ENCODE measurements at places on chromosomes 7 and 10.

- peak; percentile 12 for DNase-seq
Measured at GRCh38 chr10:81179805-81180452, 642.2 kb downstream of the SH2D4B start.

DNA sequence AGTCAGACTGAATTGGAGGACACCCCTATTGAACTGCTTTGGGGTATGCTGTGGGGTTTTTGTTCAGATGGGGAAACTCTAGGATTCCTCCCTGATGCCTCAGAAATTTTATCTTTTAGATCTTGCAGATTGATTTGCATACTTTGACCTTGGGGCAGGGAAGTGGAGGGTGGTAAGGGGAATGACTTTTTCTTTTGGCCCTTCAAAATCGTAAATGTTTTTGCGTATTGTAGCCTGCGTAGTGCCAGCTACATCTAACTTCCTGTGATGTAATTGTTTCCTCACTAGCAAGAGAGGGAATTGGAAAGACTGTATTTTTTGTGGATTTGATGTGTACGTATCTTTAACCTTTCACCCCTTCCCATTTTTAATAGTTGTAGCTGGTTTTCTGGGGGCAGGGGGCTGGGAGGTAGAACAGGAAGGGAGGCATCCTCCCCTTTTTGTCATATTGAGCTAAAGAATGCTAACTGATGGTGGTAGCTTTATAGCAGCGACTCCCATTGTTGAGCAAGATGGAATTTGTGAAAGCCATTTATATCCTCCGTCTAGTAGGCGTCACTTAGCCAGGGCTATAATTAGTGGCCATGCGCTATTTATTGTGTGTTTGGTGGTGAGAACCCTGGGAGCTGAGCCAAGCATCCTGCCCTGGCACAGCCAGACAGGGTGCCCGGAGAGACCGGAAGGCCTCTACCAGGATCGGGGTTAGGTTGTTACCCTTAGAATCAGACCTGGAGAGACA is 11.3 kb downstream of the DUSP5 start:
- DNase-seq: no peak

- DNase-seq: no peak
Measured at GRCh38 chr10:22617516-22617915, 96.9 kb downstream of the PIP4K2A start.

DNA sequence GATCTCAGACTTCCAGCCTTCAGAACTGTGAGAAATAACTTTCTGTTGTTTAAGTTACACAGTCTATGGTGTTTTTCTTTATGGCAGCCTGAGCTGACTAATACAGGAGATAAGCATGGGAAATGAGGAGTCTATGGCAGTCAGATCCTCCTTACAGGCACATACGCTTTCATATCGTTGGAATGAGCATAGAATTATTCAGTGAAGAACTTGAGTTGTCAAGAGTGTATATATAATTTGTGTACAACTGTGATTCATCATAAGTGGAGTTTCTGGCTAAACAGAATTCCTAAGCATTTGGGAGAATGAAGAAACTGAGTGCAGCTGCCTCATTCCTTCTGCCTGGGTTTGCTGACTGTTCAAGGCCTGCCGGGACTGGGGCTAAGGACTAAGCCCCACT is 516.7 kb downstream of the ADRA2A start:
- no peak for DNase-seq

GRCh38 chr7:17027789-17028152 is 146.0 kb upstream of the AGR3 start:
- no peak for DNase-seq

DNA sequence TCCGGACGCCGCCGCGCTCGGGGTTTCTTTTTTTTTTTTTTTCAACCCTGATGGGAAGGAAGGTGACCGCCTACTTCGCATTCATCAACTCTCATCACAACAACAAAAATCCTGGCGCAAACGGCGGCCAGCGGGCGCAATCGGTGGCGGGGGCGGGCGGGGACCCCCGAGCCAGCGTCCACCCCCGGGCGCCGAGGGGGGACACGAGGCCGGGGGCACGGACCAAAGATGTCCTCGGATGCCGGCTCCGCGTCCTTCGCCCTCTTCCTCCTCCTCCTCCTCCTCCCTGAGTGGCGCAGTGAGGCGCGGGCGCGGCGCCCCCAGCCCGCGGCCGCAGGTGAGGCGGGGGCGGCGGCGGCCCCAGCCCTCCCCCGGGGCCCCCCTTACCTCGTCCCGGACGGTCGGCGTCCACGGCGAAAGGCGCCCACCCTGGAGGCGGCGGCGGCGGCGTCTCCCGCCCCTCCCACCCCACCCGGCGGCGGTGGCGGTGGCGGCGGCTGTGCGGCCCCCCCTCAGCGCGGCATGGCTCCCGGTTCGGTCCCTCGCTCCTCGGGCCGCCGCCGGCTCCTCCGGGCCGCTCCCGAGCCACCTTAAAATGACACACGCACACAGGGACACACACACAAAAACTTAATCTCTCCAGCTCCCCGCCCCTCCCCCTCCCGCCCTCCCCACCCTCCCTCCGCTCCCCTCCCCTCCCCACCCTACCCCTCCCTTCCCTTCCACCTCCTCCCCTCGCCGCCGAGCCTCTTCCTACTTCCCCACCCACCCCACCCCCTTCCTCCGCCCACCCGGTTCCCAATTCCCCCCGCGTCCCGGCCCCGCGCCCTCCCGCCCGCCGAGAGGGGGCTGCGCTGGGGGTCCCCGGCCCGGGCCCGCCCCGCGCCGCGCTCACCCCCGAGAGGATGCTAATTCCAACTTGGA is at the start of gene CTBP2:
Gene CTBP2 (minus strand): TSS at position 632 of the 924 bp plus-strand sequence.
- peak; percentile 20 for DNase-seq

- no peak for DNase-seq
Measured at GRCh38 chr10:104417637-104418292, 64.1 kb downstream of the CFAP58 start.

GRCh38 chr10:98076086-98076485 is 45.7 kb upstream of the CRTAC1 start:
- DNase-seq: no peak

- no peak for DNase-seq
Measured at GRCh38 chr7:158484801-158485531, 102.7 kb downstream of the PTPRN2 start.

- DNase-seq: no peak
Measured at GRCh38 chr7:143203386-143203785, 18.5 kb upstream of the TAS2R40 start.

DNA sequence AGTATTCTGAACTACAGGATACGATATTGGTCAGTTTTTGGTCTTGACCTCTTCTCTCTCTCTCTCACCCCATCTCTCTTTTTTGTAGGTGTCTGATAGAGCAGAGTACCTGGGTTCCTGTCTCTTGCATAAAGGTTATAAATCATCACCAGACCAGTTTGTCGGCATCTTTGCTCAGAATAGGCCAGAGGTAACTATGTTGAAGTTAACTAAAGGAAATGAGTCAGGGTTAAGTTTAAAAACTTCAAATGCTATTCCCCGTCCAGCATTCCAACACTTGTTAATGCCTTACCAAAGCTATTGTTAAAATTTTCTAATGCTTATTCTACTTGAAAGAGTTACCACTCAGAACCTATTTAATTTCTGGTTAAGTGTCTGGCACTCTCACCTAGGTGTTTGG is 30.7 kb downstream of the ACSL5 start:
- peak; percentile 48 for DNase-seq

DNA sequence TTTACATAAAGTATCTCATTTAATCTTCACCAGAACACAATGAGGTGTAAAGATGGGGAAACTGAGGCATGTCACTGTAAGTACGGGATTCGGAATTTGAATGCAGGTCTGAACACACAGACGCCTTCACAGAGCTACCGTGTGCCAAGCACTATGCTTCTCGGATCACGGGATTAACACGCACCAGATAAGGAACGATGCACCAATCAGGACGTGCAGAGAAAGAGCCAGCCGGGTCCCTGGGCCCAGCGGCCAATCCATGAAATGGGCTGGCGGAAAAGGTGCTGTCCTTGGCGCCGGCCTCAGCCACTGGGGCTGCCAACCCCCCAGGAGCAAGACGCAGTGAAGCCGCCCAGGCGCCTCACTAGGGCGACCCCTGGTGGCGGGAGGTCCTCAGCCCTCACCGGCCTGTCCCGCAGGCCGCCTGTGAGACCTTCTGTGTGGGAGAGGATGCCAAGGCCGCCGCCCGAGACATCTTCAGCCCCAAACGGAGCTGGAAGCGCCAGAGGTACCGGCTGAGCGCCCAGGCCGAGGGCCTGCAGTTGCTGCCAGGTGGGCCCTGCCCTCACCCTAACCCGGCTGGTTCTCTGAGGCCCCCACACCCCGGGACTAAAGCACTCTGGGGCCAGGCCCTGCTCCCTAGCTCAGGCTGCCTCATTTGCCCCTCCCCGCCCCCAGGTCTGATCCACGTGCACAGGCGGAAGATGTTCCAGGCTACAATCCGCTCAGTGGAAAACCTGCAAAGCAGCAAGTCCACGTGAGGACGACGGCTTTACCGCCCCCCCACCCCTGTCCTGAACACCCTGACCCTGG is 15.6 kb downstream of the ATG9B start:
- peak; percentile 91 for DNase-seq

- no peak for DNase-seq
Measured at GRCh38 chr7:69217516-69218350, 380.5 kb upstream of the AUTS2 start.

- peak; percentile 96 for DNase-seq
Measured at GRCh38 chr7:19958309-19958896, 185.0 kb upstream of the TMEM196 start.

DNA sequence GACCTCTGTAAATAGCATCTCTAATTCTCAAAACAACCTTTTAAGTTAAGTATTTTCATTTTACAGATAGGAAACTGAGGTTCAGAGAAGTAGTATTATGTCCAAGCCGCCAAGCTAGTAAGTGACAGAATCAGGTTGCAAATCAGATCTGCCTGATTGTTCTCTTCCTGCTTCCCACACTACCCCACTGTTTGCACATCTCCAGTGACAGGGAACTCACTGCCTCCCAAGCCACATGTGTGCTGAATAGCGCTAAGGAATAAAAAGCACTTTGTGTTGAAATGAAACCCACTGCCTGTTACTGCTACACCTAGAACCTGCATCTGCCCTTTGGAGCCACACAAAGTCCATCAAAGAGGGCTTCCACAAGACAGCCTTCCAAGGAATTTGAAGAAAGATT is 45.1 kb upstream of the WDR11 start:
- no peak for DNase-seq

- no peak for DNase-seq
Measured at GRCh38 chr7:81583090-81583489, 186.8 kb downstream of the HGF start.

DNA sequence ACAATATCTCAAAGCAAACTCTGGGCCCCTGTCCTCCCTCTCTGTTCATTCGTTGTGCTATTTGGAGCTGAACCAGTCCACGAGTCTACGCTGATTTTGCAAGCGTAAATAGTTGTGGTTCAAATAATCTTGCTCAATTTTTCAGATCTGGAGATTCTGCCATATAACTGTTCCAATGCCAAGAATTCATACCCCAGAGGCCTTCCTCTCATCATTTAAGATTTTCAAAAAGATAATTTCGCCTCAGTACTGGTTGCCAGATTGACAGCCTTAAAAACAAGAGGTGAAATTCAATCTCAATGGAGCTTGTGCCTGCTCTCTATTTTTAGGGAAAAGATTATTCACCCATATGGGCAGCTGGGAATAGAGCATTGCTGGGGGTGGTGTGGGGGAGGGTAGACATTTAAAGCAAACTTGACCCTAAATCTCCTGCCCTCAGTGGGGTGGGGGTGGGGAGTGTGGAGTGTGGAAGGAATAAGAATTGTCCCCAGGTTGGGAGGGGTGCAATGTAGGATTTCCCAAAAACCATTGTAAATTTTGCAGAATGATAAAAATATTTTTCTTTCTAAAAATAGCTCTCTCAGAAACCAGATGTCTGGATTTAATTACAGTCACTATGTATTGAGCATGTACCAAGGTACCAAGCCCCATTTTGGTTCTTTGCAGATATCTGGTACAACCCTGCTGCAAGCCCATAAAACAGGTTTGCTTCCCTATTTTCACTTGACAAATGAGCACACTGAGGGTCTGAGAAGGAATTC is 104.7 kb upstream of the EEPD1 start:
- DNase-seq: no peak
